A549 treated with Hydrocortisone at 1 μM for 4 hours (cell line): ENCODE measurements at places on chromosomes 5 and 9. TPM values are rescaled to one million over a fixed set of nuclear protein-coding genes. Genes with fewer than 3 reads are reported as not detected.

CD14 gene
- total RNA-seq = 3.3 to 4.5 TPM (median 4.1 TPM) in 5 replicates

CA9 gene
- 4.3 to 7.6 TPM (median 7.1 TPM) in 5 replicates for total RNA-seq

DMRTA1 gene
- 0.53 to 0.68 TPM (median 0.60 TPM) in 5 replicates for total RNA-seq

FAM169A gene
- 3.6 to 8.2 TPM (median 6.8 TPM) in 5 replicates for total RNA-seq

FBLL1 gene
- total RNA-seq = 0.09 to 0.31 TPM (median 0.10 TPM) in 3 of 5 replicates, not detected in the others

CAMK2A gene
- total RNA-seq = 0.59 to 0.90 TPM (median 0.80 TPM) in 5 replicates

FOXD4 gene
- total RNA-seq = 0.23 to 0.55 TPM (median 0.44 TPM) in 5 replicates

HNRNPH1 gene
- total RNA-seq = 414 to 770 TPM (median 466 TPM) in 5 replicates

GABRA1 gene
- total RNA-seq = not detected in 5 replicates

MACIR gene
- 16.6 to 20.7 TPM (median 19.2 TPM) in 5 replicates for total RNA-seq

SLC34A1 gene
- not detected in 5 replicates for total RNA-seq

DBH gene
- not detected in 5 replicates for total RNA-seq

IL7R gene
- 0.28 to 0.59 TPM (median 0.36 TPM) in 5 replicates for total RNA-seq

SPATA24 gene
- 4.3 to 7.1 TPM (median 4.8 TPM) in 5 replicates for total RNA-seq

BAAT gene
- 0.24 to 0.49 TPM (median 0.34 TPM) in 5 replicates for total RNA-seq

NCS1 gene
- total RNA-seq = 36.7 to 52.9 TPM (median 48.9 TPM) in 5 replicates

CDH18 gene
- not detected in 5 replicates for total RNA-seq

SNCAIP gene
- 0.03 to 0.05 TPM in 2 of 5 replicates, not detected in the others for total RNA-seq

GCNT1 gene
- 2.1 to 4.8 TPM (median 4.0 TPM) in 5 replicates for total RNA-seq

CMBL gene
- 19.7 to 23.9 TPM (median 21.1 TPM) in 5 replicates for total RNA-seq

CYLC2 gene
- not detected in 5 replicates for total RNA-seq

PCDHA9 gene
- total RNA-seq = not detected in 5 replicates

ZDHHC12 gene
- total RNA-seq = 66.7 to 93.4 TPM (median 90.6 TPM) in 5 replicates

SPATA31D1 gene
- total RNA-seq = not detected in 5 replicates

SHOC1 gene
- 0.02 TPM in 1 of 5 replicates, not detected in the others for total RNA-seq

LCN1 gene
- total RNA-seq = 0.15 to 0.20 TPM in 2 of 5 replicates, not detected in the others
